NCI-H1417 treated with DMSO at 0.1 percent for 48 hours (cell line): ENCODE measurements at places on chromosomes 4 and X.

GRCh38 chr4:600850-601515, 24.4 kb upstream of the PDE6B start:
- no peak for DNase-seq

DNA sequence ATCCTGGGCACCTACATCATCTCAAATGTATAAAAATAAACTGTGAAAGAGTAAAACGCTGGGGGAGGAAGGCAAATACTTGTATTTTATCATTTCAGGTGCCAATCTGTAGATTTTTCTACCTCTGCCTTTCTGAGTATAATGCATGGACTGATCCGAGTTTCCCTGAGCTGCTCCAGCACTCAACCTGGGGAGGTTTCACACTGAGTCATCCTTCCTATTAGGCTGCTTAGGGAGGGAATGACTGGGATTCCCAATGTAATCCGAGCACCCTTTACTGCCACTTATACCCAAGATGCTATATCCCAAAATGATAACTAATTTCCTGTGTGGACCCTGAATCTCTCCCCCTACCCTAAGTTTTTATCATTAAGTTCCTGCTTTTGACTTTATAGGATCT, 126.6 kb downstream of the HNRNPD start:
- no peak for DNase-seq

- DNase-seq = no peak
Observed at GRCh38 chrX:124300405-124300804, 32.1 kb upstream of the TEX13D start.

DNA sequence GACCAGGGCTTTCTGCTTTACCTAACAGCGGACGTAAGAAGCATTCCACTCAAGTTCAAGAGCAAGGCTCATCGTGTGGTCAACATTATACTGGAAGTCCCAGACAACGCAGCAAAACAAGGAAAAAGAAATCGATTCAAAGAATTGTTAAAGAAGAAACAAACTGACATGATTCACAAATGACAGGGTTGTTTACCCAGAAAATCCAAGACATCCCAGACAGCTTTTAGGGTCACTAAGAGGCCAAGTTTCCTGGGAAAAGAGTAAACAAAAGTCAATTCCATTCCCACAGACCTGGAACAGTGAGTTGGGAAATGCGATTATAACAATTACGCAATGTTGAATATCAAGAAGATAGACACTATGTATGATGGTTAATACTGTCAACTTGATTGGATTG, 21.5 kb upstream of the HTRA3 start:
- DNase-seq = no peak

DNA sequence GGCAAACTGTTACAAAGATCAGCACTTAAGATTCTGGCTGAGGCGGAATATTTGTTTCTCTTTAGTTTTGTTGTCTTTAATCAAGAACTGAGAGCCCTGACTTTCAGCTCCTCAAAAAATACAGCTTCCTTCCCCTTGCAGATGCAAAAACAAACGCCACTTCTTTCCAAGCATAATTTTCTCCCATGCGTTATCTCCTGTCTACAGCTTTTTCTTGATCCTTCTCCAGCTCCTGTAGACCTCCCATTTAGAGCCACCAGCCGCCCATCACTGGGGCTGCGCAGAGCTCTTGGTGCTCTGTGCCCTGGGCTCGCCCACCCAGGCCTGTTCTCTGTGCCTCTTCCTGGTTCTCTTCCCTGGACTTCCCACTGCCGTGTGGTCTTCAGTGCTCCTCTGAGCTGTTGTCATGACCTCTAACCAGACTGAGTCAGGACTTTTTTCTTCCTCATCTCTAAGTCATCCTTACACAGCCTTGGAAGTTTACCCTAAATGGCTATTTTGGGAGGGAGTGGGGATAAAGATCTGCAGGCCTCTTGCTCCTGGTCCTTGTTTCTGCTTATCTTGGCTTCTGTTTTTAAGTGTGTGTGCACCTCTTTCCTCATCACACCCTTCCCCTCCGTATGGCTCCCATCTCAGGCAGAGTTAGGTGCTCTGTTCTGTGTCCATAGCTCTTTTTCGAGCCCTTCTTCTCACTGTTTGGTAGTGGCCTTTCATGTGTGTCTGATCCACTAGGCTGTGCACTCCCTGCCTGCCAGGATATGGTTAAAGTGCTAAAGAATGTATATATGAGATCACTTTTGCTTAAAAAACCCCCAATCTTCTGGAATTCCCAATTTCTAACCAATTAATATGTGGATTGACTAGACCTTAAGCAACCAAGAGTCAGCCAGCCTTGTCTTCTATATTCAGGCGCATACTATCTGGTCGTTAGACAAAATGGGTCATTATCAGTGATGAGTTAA, 122.5 kb downstream of the PTTG2 start:
- no peak for DNase-seq

- no peak for DNase-seq
Observed at GRCh38 chr4:65535113-65535512, 135.2 kb downstream of the EPHA5 start.

DNA sequence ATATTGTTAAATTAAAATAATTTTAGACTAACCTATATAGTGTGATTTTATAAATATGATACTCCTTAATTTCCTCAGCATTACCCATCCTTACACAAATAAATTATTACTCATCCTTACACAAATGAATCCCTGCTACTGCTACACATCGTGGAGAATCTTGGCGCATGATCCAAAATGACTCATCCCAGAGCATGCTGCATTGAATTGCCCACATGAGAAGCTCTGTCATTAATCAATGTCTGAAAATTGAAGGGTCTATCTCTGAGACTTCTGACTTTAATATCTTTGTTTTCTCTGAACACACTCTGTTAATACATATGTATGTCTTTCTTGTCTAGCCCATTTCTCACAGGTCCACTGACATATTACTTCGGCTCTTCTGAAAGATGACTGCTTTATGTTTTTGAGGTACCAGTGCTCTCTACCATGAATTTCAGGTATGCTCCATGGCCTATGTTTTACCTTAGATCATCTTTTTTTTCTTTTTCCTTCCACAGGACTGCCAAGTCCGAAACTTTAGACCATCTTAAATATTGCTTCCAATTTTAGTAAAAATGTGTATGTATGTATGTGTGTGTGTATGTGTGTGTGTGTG, 15.7 kb upstream of the DUSP21 start:
- no peak for DNase-seq
